ENCODE measurements at places on chromosomes 1 and 21.

GRCh38 chr21:41561701-41562100 is 53.7 kb upstream of the TMPRSS2 start:
- DNase-seq: no peak

- no peak for DNase-seq
Measured at GRCh38 chr1:169528215-169529067, 42.7 kb upstream of the SLC19A2 start.

- no peak for DNase-seq
Measured at GRCh38 chr1:154567386-154568156, at the start of gene CHRNB2. Gene CHRNB2, plus strand, starts transcription at chr1:154567778. Its CDS starts 267 bp downstream, at chr1:154568045.

DNA sequence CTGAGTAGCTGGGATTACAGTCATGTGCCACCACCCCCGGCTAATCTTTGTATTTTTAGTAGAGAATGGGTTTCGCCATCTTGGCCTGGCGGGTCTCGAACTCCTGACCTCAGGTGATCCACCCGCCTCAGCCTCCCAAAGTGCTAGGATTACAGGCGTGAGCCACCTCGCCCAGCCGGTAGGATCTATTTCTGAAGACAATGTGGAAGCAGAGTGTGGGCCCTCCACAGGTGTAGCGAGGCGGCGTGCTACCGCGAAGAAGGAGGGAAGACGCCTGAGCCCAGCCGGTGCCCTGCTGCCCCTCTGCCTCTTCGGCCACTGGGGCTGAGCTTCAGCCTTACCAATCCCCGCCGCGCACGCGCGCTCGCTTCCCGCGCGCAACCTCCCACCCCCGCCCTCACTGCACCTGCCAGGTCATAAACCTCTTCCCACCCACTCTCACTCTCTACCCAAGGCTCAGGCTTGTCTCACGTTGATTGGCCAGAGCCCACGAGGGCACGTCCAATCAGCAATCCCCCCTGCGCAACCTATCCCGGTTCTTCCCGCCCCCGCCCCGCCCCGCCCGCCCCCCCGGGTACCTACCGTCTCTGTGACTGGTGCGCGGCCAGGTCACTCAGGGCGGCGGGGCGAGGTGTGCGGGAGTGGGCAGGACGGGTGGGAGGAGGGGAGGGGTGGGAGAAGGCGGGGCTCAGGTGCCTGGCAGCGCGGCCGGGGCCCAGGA is 409 bp upstream of the HOOK1 start:
- no peak for DNase-seq

GRCh38 chr1:209207701-209208286 is 375.7 kb upstream of the CAMK1G start:
- peak; percentile 31 for DNase-seq

- no peak for DNase-seq
Measured at GRCh38 chr1:243312952-243313634, 57.3 kb downstream of the SDCCAG8 start.

GRCh38 chr1:19040010-19040680 is 83.7 kb upstream of the IFFO2 start:
- no peak for DNase-seq

GRCh38 chr1:180617774-180618395 is 13.9 kb upstream of the XPR1 start:
- no peak for DNase-seq

DNA sequence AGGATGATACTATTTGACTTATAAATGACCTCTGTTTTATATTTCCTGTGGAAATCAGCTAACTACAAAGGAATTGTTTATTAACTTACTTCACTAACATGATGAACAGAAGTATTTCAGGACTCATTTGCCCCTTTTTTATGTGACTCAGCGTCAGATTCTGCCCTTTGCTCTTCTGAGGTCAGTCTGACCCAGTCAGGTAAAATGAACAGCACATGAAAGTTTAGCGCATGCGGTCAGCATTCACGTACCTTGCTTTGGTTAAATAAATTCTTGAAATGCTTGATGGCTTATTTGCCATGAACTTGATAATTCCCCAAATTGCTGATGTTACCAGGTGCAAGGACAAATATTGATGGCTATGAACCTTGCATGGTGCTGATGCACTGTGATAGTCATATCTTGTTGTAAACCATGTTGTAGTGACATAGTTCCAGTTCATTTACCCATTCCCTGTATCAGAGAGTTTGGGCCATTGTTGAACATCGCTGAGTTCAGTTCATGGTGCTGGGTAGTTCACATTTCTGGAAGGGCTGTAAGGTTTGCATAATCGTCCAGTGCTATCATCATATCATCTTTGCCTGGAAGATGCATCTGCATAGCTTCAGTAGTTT is 133.4 kb downstream of the NFIA start:
- no peak for DNase-seq

- peak; percentile 63 for DNase-seq
Measured at GRCh38 chr1:82388679-82389078, 587.9 kb downstream of the ADGRL2 start.

DNA sequence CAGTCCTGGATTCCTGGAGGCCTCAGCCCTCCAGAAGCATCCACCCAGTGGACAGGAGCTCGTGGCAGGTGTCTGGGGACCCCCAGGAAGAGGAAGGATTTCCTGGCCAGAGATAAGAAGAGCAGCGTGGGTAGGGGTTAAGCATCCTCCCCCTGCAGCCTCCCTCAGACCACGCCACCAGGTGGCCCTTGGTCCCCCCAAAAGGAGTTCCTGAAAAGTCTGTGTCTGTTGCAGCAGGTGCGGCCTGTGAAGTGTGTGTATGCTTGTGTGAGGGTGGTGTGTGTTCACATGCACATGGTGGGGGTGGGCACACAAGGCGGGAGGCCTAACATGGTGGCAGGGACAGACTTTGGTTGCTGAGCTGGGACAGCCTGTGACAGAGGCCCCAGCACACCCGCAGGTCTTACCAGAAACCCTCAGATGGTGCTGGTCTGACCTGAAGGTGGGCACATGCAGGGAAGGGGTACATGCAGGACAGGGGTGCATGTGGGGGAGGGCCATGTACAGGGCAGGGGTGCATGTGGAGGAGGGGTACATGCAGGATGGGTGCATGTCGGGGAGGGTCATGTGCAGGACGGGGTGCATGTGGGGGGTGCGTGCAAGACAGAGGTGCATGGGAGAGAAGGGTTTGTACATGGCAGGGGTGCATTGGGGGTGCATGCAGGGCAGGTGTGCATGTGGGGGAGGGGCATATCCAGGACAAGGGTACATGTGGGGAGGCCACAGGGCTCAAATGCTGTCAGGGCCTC is 18.2 kb upstream of the RUNX3 start:
- DNase-seq: no peak

DNA sequence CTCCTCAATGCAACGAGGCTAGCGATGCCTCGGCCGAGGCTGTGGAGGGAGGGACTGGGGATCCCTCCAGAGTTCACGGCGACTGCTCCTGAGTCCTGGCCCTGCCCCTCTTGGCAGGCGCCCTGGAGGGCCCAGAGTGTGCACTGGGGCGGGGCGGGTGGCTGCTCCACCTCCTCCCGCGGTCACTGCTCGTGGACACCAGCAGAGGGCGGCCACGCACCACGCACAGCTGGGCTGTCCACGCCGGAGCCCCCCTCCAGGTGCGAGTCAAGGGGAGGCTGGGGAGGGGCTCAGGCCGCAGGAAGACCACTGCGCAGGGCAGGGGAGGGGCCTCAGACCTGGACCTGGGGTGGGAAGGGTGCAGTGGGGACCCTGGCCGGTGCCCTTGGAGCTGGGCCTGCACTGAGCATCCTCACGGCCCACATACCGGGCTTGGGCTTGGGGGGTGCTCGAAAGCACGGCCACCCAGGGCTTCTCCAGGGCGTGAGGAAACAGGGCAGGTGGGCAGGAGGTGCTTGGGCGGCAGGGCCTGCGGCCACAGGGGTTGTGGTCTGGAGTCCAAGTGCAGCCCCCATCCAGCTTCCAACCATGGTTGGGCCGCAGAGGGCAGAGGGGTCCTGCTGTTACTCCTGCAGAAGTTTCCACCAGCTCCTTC is 20.6 kb upstream of the TTC34 start:
- no peak for DNase-seq

- no peak for DNase-seq
Measured at GRCh38 chr1:208691012-208691411, 446.8 kb upstream of the PLXNA2 start.

GRCh38 chr1:179840107-179840506 is 37.5 kb downstream of the TOR1AIP2 start:
- no peak for DNase-seq

DNA sequence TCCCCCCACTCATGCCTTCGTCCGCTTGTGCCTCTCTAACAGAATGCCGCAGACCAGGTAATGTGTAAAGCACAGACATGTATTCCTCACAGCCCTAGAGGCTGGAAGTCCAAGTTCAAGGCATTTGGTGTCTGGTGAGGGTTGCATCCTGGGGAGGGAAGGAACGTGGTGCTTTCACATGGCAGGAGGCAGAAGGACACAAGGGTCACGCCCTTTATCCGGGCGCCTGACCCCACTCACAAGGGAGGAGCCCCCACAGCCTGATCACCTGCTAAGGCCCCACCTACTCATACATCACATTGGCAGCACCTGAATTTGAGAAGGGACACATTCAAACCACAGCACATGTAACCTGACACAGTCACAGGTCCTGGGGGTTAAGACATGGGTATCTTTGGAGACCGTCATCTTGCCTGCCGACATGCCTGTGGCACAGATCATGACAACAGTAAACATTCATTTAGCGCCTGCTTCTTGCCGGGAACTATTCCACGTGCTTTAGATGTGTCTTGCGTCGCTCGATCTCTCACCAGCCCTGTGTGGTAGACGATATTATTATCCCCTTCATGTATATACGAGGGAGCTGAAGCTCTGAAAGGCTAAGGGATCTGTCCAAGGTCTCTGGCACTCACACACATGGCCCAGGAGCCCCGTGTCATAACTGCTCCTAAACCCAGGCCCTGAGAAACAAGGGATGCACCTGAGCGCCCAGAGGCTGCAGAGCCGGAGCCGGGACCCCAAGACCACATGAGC is 235.6 kb downstream of the NPHP4 start:
- DNase-seq: no peak

DNA sequence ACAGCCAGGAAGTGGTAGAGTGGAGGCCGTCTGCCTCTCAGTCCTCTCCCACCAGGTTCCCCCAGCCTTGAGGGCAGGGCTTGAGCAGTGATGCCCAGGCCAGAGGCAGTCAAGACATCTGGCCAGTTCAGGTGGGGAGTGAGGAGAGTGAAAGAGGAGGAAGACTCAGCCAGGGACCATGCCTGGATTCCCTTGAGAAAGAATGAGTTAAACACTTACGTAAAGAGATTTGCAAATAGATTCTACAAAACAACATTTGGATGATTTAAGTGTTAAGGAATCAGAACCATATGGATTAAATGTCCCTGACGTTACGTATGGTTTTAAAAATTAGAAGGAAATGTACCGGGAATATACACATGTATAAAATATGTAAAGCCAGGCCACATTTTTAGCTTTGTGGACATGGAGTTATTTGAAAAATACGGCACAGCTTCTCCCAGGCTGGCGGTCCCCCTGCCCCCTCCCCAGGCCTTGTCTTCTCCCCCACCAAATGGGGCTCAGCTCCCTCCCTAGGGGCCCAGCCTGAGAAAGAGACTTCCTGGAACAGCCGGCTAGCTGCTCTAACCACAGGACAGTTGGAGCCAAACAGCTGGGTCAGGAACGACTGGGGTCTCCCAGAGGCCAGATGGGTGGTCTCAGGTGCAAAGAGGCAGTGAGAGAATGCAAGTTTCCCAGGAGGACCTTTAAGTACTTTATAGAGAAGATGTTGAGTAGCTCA is 188.3 kb upstream of the EDN2 start:
- DNase-seq: peak; percentile 93

DNA sequence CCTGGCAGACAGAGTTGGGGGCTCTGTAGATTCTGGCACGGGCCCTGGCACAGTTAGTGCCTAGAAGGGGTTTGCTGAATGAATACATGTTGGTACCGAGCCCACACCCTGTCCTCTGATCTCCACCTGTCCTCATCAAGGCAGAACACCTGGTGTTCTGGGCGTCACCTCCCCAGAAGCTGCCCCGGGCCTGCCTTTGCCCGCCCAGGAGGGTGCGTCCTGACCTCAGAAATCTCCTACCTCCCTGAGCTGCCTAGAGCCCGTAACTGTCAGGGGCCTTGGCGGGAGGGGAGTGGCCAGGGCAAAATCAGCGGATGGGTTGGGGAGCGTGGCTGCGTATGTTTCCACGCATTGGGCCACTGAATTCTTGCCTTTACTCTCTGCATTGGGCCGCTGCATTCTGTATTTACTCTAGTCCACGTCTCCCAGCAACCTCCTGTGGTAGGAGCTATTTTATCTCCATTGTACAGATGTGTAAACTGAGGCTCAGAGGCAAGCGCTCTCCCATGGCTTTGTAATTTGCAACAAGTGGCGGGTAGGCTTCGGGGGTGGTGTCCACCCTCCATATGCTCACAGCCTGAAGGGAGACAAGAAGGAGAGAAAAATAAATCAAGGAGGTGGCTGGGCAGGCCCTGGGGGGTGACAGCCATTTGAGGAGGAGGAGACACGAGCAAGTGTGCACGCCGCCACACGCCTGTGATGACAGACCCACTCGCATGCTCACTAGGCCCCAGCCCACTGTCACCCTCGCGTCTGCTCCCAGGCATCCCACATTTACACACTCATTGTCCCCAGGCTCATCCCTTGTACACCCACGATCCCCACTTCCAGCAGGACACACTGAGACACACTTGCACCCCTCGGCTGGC is 95.7 kb upstream of the WNT4 start:
- DNase-seq: no peak
